NCI-H187 treated with DMSO at 0.1 percent for 48 hours (cell line): ENCODE measurements at places on chromosomes 5 and 9.

DNA sequence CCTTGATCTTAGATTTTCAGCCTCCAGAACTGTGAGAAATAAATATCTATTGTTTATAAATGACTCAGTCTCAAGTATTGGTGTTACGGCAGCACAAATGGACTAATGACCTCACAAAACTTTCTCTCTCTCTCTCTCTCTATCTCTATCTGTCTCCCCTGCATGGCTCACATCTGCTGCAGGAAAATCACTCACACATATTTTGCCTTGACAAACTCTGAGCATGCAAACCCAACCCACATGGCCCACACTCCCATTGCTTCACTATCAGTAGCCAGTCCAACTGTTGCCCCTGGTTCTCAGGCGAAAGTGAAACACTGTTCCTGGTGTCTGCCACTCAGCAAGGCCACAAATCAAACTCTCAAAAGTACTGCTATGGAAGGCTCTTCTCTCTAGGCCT, 66.4 kb upstream of the PIK3R1 start:
- no peak for DNase-seq

DNA sequence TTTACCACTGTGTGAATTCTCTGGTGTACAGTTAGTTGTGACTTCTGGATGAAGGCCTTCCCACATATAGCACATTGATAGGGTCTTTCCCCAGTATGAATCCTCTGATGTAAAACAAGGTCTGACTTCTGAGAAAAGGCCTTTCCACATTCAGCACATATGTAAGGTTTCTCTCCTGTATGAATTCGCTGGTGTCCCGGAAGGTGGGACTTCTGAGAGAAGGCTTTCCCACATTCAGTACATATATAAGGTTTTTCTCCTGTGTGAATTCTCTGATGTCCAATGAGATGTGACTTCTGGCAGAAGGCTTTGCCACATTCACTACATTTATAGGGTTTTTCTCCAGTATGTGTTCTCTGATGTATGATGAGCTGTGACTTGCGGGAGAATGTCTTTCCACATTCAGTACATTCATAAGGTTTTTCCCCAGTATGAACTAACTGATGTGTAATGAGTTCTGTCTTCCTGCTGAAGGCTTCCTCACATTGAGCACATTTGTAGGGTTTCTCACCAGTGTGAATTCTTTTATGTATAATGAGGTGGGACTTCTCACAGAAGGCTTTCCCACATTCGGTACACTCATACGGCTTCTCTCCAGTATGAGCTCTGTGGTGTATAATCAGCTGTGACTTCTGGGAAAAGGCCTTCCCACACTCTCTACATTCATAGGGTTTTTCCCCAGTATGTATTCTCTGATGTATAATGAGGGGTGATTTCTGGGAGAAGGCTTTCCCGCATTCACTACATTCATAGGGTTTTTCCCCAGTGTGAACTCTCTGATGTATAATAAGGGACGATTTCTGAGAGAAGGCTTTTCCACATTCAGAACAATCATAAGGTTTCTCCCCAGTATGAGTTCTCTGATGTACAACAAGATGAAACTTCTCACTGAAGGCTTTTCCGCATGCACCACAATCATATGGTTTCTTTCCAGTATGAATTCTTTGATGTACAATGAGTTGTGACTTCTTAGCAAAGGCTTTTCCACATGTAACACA, 9.1 kb downstream of the ZNF300 start:
- DNase-seq: no peak

GRCh38 chr5:81842795-81843398, 92.0 kb upstream of the SSBP2 start:
- no peak for DNase-seq

DNA sequence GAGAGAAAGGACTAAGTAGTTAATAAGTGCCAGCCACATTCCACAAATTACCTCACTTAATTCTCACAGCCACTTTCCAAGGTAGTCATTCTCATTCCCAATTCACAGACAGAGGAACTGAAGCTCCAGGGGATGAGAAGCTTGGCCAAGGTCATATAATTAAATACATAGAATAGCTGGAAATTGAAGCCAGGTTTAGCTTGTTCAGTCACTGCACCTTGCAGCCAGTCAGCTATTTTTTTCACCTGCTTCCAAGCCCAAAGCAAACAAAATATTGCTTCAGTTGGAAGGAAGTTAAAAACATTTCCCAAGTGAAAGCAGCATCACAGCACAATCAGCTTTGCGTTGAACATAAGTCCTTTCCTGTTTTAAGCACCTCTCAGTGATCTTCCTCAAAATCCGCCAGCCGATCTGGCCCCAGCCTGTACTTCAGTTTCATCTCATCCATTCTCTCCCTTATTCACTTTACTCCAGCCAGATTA, 4.8 kb downstream of the ALDH1A1 start:
- DNase-seq: no peak

DNA sequence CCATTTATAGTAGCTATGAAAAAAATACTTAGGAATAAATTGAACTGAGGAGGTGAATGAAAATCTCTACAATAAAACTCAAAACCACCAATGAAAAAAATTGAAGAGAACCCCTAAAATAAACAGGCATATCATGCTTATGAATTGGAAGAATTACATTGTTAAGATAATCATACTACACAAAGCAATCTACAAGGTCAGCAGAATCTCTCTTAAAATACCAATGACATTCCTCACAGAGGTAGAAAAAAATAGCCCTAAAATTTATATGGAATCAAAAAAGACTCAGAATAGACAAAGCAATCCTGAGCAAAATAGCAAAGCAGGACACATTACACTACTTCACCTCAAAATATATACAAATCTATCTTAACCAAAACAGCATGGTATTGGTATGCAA, 23.2 kb downstream of the PRDM9 start:
- no peak for DNase-seq

DNA sequence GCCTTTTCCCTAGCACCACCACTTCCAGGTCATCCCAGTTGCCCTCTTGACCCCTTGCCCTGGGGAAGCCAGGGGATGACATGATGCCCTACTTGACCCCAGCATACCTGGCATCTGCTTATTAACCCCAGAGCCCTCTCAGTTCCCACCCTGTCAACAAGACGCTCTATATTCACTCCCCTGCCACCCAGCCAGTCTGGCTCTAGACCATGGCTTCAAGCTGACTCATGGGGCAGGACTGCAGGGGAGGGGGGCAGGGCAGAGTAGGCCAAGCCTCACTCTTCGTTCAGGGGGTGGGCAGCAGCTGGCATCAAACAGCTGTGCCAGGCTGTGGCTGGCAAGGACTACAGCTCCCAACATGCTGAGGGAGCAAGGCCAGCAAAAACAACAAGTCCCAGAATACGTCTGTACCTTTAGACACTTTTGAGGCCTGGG, 5.3 kb downstream of the ATOSB start:
- DNase-seq: no peak

DNA sequence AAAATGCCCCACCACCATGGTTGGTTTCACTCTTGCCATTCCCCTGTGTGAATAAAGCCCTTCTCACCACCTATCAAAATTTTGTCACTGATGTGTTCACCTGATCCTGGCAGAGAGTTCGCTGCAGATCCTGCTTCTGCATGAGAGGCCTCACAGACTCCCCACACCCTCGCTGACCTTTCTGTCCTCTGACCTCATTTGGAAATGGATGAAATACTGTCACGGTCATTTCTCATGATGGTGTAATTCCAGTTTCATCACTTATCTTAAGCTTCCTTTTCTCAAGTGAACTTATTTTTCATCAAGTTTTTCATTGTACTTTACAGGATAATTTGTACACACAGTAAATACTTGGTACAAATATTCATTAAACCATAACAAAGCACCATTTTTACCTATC, 131.3 kb downstream of the FRMD3 start:
- DNase-seq: no peak

- DNase-seq: no peak
Measured at GRCh38 chr5:42020788-42021530, 95.9 kb downstream of the FBXO4 start.

DNA sequence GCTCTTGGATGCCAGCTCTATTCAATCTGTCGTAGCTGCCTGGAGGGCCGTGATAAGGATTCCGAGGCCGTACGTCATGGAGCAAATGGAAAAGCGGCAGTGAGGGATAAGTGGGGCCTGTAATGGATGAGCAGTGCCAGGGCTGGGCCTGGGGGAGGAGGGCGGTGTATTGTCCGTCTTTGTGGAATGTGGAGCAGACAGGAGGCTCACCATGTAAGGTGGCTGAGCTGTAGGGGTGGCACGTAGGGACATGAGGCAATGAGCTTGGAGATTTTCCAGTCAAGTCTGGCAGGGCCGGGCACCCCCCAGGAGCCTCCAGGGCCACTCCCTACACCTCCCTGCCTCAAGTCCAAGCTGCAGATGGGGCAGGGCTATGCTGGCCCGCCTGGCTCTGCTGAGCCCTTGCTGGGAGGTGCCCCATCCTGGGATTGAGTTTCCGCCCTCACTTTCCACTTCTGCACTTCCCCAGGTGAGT, 29.2 kb downstream of the NCS1 start:
- no peak for DNase-seq

DNA sequence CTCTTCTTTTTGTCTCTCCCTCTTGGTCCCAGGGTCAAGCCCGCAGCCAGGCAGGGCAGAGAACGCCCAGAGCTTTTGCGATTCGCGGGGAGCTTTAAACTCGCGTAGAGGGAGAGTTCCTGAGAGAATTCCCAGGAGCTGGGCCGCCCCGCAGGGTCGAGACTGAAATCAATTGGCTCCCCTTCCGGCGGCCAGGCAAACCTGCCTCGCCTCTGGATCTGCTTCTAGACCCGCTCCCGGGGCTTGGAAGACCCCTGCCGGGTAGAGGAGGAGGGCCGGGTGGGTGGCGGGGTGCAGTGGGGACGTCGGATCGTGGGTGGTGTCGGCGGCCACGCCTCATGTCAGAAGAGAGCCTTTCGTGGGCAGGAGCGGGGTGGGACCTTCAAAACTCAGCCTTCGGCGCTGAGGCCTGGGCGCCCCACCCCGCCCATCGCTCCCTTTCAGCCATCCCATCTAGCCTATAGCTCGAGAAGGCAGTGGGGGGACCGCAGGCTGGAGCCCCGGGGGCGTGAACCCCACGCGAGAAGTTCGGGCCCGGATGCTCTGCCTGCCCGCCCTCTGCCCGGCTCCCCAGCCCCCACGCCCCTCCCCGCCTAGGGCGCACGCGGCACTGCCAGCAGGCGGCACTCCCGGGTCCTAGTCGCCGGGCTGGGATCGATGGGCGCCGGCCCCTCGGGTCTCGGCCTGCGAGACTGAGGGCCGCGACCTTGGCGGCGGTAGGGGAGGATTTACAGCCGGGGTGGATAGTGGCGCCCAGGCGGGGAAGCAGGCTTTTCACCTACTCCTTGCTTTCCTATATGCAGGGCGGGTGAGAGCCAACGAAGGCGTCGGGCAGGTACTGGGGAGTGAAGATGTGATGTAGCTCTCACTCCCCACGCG, 6.1 kb downstream of the PRDM6 start:
- no peak for DNase-seq

GRCh38 chr5:31725996-31726395, 87.1 kb downstream of the PDZD2 start:
- no peak for DNase-seq

- peak; percentile 57 for DNase-seq
Measured at GRCh38 chr5:82991678-82992323, 85.4 kb downstream of the TMEM167A start.
